ENCODE measurements at places on chromosomes 1 and 21. TPM values are rescaled to one million over a fixed set of nuclear protein-coding genes. Genes with fewer than 3 reads are reported as not detected.

PKP1 gene
- total RNA-seq, result not detected

- no peak overlapping the region for H3K27ac ChIP-seq
- no peaks in the 10 kb centered on the region for H3K27me3 ChIP-seq
- no peaks in the 10 kb centered on the region for H3K36me3 ChIP-seq
These were observed 41.5 kb downstream of the CAPN9 start for GRCh38 chr1:230788561-230789275.

DNA sequence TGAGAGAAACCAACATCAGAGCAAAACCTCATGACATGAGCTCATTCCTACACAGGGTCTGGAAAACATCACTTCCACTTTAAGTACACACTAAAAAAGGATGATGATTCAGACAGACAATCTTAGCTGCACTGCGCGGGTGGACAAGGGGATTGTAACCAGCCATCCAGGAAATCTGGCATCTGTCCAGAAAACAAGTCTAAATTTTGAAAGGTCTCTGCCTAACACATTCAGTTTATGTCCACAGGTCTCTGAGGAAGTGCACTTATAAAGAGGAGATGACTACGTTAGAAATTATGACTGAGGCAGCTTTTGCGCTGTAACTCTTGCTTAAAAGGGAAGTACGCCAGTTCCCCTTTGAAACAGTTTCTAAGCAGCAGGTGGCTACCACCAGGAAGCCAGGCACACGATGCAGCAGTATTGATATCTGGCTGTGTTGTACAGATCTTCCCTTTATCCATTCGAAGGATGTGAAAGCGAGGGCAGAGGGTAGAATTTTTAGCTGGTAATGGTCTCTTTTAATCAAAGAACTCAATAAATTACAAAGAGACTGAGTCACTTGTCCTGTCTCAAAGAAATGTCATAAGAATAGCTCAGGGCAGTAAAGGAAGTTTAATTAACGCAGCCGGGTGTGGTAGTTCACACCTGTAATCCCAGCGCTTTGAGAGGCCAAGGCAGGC is 128.0 kb downstream of the SETD4 start:
- H3K36me3 ChIP-seq, result no peaks in the 10 kb centered on the region
- peak; percentile 50 for DNase-seq
- peaks cover 7% of the 10 kb centered on the region for H3K27me3 ChIP-seq

TMPRSS15 gene
- not detected for total RNA-seq

- peak; percentile 22 for DNase-seq
- peak overlapping the region; percentile 83 for H3K4me3 ChIP-seq
- H3K36me3 ChIP-seq, result peaks cover 9% of the 10 kb centered on the region
- peak overlapping the region; percentile 70 for H3K27ac ChIP-seq
- H3K27me3 ChIP-seq, result no peaks in the 10 kb centered on the region
- peaks cover 25% of the 10 kb centered on the region for H3K4me1 ChIP-seq
These were observed 14.0 kb downstream of the SLC37A1 start for GRCh38 chr21:42527489-42528158.

- DNase-seq, result no peak
- H3K27ac ChIP-seq, result no peak overlapping the region
- H3K4me1 ChIP-seq, result no peaks in the 10 kb centered on the region
- H3K36me3 ChIP-seq, result no peaks in the 10 kb centered on the region
- no peak overlapping the region for H3K4me3 ChIP-seq
These were observed 158.2 kb downstream of the PBX1 start for GRCh38 chr1:164716992-164717703.

GRCh38 chr1:1597275-1597930 is 2.5 kb downstream of the FNDC10 start:
- no peak overlapping the region for H3K4me3 ChIP-seq
- no peaks in the 10 kb centered on the region for H3K27me3 ChIP-seq
- no peak for DNase-seq

Measured in CD4-positive, CD25-positive, alpha-beta regulatory T cell (primary cell).